Left lung (tissue), 14 donors: ENCODE measurements at places on chromosomes 3 and 15. TPM values are rescaled to one million over a fixed set of nuclear protein-coding genes. Genes with fewer than 3 reads are reported as not detected.

The UNC13C gene
- 19.2 TPM for polyA plus RNA-seq

The CADPS gene
- 1.3 TPM for polyA plus RNA-seq

The ECT2 gene
- polyA plus RNA-seq, result 24.8 TPM

The CACNA1D gene
- 54.2 TPM for polyA plus RNA-seq

The GHSR gene
- not detected for polyA plus RNA-seq

The MYZAP gene
- polyA plus RNA-seq, result 64.4 TPM

The SCN5A gene
- 0.54 TPM for polyA plus RNA-seq

The CHDH gene
- 3.7 TPM for polyA plus RNA-seq

The CFAP161 gene
- polyA plus RNA-seq, result 7.3 TPM

The MEX3B gene
- polyA plus RNA-seq, result 7.7 TPM

GRCh38 chr3:55330355-55330754 is 156.8 kb downstream of the WNT5A start:
- DNase-seq, result no peak

GRCh38 chr15:74422652-74423430 is 10.9 kb downstream of the SEMA7A start:
- DNase-seq, result no peak

DNA sequence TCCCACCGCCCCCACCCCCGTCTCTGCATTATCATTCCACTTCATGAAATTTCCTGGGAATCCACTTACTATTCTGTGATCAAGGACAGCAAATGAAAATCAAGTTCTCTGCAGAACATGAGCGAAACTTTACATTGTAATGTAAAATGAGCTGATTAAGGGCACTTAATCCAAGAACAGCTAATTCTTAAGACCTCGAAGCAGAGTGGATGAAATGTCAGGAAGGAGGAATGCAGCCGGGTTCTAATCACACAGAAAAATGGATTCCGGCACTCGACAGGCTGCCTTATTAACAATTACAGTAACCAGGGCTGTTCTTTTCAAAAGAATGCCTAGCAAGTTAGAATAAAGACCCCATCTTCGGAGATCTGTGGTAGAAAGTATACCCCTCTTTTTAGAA is 57.5 kb downstream of the RFTN1 start:
- DNase-seq, result no peak

- DNase-seq, result no peak
Observed at GRCh38 chr3:151558661-151559060, 97.8 kb upstream of the IGSF10 start.

DNA sequence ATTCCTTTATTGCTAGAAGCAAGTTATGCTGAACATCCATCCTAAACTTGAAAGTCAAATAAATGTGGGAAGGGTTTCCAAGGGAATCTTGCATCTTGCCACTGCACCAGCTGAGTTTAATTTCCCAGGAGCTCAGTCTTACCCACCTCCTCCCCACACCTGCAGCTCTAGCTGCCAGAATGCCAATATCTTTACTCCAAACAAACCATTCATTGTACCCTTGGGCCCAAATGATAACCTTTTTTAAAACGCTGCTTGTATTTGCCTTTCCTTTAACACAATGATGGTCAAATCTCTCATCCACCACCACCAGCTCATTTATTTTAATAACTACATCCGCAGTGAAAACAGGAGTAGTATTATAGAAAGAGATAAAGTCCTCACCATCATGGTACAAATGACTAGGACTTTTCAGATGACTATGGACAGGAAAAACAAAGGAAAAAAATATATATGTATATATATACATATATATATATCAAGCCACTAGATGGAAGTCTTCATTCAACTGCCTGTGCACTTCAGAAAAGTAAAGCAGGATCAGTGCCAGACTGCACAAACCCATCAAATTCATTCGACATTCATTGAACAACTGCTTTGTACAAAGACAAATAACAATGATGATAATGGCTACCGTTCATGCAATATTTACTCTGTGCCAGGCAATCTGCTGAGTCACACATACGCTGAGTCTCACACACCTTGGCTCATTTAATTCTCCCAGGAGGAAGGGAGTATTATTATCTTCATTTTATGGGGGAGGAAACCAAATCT is 44.0 kb downstream of the BFSP2 start:
- no peak for DNase-seq

DNA sequence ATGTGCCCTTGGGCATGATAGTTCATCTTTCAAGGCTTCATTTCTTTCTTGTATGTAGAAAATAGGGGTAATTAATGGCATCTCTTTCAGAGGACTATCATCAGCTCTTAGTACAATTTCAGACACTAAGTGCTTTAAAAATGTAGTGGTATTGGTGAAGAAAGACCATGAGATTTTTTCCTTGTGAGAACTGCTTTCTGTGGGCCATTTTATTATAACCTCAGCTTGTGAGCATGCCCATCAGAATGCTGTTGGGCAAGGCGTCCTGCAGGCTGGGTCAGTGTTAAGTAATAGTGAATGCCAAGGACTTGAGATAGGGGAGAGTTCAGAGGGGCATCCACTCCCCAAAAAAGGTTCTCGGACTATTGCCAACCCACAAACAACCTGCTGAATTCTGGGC is 187.9 kb downstream of the GHSR start:
- no peak for DNase-seq

DNA sequence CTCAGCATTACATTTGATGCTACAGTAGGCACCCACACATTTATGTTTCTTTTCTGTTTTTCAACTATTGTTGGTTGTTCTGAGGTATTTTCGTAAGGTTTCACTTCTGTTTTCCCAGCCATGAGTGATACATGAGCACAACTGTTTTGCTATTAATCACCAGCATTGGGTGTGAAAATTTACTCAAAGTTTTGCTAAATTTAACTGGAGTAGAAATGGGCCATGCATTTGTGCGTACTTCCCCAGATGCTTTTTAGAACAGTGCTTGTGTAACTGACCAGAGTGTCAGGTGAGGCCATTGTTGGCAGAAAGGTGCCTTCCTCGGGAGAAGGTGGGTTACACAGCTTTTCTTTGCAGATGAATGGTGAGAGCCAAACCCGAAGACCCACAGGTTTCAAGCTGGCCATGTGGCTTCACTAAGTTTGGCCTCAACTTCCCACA is 70.4 kb downstream of the ST6GAL1 start:
- no peak for DNase-seq

- DNase-seq, result no peak
Observed at GRCh38 chr15:71541746-71542145, 268.6 kb upstream of the NR2E3 start.

GRCh38 chr3:45283471-45283870 is 57.4 kb upstream of the TMEM158 start:
- no peak for DNase-seq

GRCh38 chr15:47897525-47897924 is 180.2 kb downstream of the SEMA6D start:
- DNase-seq, result no peak

- DNase-seq, result no peak
Observed at GRCh38 chr15:79101866-79102581, 11.4 kb upstream of the RASGRF1 start.

- DNase-seq, result no peak
Observed at GRCh38 chr3:190666821-190667220, 152.9 kb downstream of the IL1RAP start.

- no peak for DNase-seq
Observed at GRCh38 chr3:169479314-169479939, 184.1 kb downstream of the MECOM start.

DNA sequence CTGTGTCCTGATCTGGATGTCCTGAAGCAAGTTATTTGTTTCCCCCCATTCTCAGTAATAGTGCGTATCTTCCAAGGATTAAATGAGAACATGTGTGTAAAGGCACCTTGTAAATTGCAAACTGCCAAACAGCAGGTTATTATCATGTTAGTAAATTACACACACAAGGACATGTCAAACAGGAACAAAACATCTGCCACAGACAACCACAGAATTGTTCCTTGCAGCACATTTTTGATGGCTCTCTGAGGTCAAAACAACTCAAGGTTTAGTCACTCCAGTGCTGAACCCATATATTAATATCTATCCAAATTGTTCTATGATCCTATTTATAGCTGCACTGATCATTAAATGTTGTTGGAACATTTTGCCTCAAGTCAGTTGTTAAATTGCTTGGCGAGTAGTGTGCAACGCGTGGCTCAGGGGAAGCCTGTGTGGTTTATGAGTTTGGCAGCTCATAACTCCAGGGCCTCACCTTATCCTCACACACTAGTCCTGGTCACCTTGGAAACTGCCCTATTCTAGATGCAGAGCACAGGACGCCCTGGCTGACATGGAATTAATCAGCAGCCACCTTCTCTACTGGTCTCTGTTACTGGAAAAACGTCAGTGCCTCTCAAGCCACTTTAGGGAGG is 46.3 kb upstream of the CDV3 start:
- DNase-seq, result no peak

- DNase-seq, result no peak
Observed at GRCh38 chr3:124700880-124701684, 29.2 kb upstream of the UMPS start.

DNA sequence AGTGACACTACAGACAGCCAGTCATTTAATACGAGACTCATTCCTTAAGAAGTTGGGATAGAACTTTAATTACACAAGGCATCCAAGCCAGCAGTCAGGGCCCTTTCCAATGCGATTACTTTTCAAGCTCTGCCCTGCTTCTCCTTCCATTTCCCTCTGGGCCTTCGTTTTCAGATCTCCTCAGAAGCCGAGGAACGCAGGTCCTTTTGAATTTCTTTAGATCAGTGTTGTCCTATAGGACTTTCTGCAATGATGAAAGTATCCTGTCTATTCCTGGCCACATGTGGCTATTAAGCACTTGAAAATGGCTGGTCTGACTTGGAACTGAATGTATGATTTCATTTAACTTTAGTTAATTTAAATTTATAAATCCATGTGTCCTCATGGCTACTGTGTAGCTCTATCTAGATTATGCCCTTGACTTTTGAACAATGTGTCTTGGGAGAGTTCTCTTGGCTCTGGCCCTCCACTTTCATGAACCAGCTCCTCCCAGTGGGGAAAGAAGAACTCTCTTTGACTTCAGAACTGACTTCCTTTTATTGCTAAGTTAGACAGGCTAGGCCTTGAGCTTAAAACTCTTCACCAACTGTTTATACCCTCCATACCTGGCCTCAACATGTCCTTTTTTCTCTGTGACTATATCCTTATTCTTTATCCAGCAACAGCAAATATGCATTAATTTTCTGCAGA is 22.6 kb downstream of the TGFBR2 start:
- DNase-seq, result no peak

- DNase-seq, result no peak
Observed at GRCh38 chr15:37691911-37692310, 242.5 kb upstream of the TMCO5A start.

DNA sequence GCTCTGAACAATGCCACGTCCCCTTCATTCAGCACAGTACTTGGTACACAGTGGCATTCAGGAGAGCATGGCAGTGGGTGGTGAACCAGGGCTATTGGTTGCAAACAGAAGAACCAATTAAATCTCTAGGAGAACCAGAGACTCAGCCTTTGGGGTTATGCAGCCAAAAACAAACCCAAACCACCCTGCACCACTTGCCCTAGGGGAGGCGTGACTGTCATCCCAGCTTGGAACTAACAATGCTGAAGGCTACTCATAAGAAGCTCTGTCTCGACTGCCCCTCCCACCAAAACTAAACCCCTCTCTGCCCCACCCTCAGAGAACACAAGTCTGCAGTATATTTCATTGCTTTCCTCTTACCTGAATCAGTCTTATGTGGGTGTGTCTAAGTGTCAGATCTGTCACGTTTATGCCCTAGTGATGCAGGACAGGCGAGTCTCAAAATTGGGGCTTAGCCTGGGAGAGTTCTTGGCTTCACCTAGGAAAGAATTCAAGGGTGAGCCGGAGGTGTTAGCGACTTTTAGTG is 15.2 kb upstream of the KLHL40 start:
- DNase-seq, result no peak

GRCh38 chr3:50154840-50155490 is at the start of gene SEMA3F:
Gene SEMA3F (plus strand): TSS chr3:50155324. CDS start chr3:50159623, 4,299 bp downstream.
- peak; percentile 77 for DNase-seq

GRCh38 chr15:67826717-67827561 is 1.6 kb downstream of the SKOR1 start:
- DNase-seq, result no peak

DNA sequence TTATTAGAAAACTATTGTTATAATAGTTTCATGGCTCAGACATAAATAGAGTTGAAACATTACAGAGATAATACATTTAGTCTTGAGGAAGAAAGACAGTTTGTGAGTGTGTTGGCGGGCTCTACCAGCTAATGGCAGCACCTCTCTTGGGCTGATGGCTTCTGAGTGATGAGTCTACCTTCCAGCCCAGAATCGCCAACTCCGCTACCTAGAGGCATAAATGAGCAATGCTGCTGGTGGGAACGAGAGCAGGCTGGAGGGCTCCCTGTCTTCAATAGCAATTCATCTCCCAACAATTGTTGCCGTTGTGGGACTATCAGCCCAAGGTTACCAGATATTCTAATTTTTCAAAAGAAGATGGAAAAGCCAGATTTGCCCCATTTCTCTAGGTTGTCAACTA is 388.7 kb downstream of the FOXP1 start:
- DNase-seq, result no peak

- DNase-seq, result no peak
Observed at GRCh38 chr15:52392008-52392687, 96.5 kb upstream of the MYO5C start.

DNA sequence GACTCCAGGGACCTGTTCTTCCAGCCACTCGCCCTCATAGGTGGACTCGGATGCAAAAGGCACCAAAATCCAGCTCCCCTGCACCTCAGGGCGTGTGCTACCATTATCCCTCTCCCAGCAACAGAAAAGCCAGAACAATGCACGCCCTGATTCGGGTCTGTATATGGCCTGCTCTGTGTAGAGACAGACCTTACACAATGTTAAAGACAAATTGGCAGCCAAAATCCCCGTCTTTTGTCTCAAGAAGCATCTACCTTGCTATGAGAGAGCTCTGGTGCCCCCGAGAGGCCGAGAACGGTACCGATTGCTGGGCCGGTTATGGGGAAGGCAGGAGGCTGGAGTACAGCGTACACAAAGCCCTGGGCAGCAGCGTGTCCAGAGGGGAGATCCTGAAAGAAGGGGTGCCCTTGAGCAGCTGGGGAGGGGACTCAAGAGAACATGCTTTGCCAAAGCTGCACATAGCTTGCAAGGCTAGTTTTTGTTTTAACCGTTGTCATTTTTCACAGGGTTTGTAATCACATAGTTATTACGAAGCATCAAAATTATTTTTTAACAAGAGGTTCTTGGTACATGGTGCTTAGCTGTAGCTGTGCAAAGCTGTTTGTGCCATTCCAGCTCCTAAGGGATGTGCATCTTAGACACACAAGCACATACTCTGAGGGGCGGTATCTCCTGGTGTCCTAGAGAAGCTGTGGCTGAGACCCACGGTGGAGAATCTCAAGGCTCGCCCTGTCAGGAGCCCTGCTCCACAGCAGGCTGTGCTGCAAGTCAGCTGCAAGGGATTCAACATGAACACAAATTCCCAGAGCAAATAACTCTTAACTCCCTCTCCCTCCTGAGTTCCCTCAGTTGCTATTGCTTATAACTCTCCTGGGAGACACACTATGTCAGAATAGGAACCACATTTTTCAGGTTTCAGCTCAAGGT is 461.5 kb upstream of the PPP2R3A start:
- peak; percentile 80 for DNase-seq

DNA sequence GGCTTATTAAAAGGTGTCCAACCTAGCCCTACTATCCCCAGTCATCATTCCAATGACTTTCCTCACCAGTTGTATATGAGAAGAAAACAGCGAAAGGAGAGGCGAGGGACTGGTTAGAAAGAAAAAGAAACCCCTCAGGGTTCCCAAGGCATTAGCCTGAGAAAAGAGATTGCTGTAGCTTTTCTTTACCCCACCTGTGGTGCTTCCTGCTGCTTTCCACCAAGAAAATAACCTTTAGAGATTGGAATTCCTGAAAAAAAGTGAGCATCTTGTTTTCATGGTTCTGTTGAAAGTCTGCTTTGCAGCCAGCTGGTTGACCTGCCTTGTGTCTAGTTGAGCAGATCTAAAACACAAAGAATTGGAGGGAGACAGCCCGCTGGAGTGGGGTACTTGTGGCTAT is 196.4 kb downstream of the CADPS start:
- no peak for DNase-seq
